SHP77 treated with DMSO at 0.1 percent for 48 hours (cell line): ENCODE measurements at places on chromosomes 12 and 14.

DNA sequence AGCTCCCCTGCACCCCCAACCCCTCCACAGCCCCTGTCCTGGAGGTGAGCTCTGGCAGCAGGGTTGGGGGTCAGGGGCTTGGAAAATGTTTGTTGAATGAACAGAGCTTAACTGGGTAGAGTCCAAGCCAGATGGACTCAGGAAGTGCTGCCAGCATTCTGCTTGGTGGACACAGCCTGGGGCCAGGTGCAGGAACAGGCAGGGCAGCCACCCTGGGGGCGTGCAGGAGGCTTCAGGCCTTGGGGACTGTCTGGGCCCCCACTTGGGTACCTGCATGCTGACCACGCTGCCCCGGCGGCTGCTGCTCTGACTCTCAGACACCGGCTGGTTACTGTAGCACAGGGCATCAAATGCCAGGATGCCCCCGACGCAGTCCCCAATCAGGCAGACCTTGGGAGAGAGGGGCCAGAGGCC lies 15.7 kb downstream of the ARL6IP4 start:
- no peak for DNase-seq

GRCh38 chr12:118346895-118347294 lies 25.8 kb downstream of the TAOK3 start:
- no peak for DNase-seq

DNA sequence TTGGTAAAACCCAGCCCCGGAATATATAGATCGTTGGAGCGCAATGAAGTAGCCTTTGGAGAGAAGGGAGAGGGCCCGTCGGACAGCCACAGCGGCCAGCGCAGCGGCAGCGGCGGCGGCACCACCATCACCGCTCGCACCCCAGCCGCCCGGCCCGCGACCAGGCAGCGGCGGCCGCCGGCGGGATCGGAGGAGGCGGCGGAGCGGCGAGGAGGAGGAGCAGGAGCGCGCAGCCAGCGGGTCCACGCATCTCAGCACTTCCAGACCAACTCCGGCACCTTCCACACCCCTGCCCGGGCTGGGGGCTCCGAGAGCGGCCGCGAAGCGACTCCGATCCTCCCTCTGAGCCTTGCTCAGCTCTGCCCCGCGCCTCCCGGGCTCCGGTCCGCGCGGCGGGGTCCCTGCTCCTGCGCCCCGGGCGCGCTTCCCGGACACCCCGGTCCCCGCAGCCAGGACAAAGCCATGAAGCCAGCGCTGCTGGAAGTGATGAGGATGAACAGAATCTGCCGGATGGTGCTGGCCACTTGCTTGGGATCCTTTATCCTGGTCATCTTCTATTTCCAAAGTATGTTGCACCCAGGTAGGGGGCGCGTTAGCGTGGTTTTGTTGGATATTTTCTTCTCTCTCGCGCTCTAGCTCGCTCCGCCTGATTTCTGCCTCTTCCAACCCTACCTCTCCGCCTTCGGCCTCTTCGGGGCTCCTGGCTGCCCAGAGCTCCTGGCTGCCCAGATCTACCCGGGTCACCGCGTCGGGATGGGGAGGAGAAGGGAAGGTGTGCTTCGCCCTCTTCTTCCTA lies 400 bp downstream of the CHST11 start:
- peak; percentile 36 for DNase-seq

- DNase-seq, result no peak
Observed at GRCh38 chr14:23430723-23431085, 4.8 kb downstream of the MYH7 start.

DNA sequence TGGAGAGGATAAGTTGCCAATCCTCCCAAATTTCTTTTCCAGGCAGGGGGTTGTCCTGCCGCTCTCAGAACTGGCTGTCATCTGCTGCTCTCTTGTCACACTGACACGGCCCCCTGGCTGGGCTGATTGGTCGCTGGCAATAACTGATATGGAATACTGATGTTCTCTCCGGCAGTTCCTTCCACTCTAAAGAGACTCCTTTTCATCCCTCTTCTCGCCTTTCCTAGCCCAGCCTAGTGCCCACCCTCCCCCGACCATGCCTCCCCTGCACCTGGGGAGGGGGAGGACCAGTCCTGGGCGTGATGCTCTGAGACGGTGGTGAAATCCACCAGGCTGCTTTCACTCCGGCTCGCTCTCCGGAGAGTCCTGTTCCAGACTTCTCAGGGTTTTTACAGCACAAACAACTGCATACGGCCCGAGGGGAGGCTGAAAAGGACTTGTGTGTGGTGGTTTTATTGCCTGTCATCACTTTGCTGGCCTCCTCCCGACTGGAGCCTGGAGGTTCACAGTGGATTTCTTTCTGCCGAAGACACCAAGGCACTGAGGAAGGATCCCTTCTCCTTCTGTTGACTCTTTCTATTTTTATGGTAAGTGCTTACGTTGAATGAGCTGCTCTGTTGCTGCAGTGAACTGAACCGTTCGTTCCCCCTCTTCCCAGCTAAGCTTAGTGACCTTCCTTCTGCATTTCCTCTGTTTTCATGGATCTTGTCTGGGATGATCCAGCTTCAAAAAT lies at the start of gene ANO4:
Gene ANO4 (plus strand): TSS at position 336 of the 733 bp plus-strand sequence. CDS start 107,010 bp downstream, outside the sequence.
- DNase-seq, result no peak

GRCh38 chr14:53295372-53295771 lies 142.2 kb upstream of the DDHD1 start:
- no peak for DNase-seq
